ENCODE measurements at places on chromosomes 13 and 19.

- DNase-seq = no peak
These were observed 3.7 kb downstream of the SNRPA start for GRCh38 chr19:40754611-40755247.

DNA sequence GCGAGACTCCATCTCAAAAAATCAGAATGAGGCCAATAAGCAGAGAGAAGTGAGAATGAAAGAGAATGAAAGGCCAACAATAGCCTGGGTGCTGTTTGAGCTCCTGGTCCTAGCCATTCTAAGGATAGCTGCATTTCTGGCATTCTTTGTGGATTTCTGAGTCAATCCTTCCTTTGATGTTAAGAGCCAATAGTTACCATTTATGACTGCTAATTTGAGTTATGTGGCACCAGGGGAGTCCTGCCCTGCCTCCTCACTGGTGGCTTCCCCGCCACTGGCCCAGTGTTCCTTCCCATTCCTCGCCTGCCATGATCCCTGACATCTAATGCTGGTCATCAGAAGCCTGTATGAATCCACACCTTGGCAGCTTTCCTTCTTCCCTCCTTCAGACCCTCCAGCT lies 991.2 kb downstream of the UQCRFS1 start:
- no peak for DNase-seq

DNA sequence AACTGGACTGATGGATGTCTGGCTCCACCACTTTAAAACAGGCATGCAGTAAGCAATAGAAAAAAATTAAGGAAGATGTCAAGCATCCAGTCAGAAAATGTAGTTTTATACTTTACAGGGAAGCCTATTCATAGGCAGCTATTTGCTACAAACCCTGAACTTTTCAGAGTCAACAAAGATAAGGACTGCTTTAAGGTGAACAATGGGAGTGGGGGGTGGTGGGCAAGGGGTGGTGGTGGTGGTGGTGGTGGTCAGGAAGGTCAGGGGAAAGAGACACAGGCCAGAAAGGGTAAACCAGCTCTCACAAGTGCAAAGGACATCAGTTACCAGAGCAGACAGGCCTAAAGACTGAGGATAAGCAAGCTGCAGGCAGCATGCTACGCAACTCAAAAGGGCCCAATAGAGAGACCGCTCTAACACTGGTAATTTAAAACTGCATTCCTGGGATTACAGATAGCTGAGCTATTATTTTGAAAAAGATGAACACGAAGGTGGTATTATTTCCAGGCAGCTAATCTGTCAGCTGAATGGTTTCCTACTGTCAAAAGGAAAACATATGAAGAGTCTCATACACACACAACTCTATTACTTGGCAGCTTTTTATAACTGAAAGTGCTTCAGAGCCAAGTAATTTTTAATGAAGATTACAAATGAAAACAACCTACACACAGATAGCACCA lies 14.8 kb downstream of the BRD4 start:
- no peak for DNase-seq

- no peak for DNase-seq
These were observed 2321.8 kb upstream of the PCDH20 start for GRCh38 chr13:63737418-63737817.

DNA sequence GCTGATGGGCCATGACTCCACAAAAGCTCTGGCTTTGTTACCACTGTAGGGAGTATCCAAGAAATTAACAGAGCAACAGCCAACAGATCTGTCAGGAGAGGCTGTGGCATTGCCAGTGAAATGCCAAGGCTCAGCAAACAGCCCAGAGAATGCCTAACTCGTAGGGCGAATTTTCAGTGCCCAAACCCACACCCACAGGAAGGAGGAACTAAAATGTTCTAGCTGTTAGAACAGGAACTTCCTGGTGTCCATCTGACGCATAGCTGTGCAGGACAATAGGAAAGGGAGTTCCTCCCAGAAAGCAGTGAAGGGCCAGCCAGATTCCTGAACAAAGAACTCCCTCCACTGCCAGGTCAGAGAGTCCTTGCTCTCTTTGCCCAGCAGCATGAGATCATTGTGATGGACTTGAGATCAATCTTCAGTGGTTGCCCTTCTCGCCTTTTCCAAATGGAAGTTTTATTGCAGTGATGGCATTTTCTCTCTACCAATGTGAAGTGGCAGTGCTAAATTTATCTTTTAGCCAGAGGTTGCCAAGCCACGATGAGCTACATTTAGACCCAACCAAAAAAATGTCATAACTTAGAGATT lies 224.2 kb upstream of the STARD13 start:
- no peak for DNase-seq

DNA sequence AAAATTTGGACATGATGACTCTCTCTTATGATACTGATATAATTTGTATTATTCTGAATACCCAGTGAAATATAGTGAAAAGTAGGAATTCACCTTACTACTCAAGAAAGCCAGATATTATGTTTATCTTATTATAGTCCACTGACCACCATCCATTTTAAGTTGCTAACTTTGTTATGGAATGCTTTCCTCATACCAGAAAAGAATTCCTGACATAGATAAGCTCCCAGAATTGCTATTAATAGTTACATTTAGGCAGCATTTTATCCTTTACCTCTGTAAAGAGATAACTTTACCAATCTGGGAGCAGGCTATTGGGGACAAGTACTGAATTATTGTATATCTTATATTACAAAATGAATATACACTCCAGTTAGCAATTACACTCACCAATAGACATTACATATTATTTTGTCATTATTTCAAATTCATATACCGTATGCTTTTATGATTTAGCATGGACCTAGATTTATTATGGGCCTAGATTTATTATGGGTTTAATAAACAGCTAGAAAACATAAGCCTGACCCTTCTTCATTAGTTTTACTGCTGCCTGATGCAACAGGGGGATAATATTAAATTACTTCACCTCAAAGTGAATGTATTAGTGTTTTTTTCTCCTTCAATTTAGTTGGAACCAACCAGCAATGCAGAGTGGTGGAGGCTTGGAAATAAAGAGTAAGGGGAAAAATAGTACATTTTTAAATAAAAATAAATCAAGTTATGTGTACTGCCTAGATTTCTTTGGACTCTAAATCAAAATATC lies 1886.1 kb downstream of the PCDH9 start:
- DNase-seq = no peak

DNA sequence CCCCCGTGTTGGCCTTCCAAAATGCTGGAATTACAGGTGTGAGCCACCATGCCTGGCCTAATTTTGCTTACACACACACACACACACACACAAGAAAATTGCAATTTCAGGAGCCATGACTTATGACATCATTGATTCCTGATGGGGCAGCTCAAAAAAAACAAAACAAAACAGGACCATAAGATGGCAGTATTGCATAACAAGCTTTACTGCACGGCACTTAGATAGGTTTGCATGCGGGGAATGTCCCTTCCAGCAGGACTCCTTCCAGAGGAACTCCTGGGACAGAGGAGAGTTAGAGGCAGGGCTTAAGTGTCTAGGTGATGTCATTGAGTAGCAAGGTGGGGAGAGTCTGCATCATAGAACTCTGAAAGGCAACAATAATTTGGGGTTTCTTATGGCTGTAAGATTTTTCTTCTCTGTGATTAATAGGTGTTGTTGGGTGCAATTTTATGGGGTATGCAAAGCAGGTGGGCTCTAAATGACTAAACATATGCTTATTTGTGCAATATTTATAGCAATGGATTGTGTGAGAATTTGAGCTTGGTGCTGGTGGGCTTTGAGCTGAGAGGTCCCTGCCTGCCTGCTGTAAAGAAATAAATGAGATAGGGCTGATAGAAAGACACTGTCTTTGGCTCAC lies 9.0 kb upstream of the ACSBG2 start:
- no peak for DNase-seq

DNA sequence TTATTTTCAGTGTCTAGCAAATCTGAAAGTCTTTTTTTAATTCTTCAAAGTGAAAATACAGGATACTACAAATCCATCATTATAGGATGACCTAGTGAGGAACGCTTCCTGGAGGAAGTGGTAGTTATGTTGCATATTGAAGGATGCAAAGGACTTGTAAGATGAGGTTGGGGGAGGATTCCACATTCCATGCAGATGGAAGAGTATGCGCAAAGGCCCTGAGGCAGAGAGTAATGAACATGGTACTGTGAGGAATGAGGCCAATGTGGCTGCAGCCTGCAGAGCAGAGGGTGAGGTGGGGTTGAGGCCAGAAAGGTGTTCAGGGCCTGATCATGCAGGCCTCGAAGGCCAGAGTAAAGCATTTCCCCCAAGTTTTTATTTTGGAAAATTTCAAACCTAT lies 202.8 kb downstream of the MTUS2 start:
- no peak for DNase-seq

GRCh38 chr13:96141032-96141431 lies 51.1 kb downstream of the HS6ST3 start:
- no peak for DNase-seq

DNA sequence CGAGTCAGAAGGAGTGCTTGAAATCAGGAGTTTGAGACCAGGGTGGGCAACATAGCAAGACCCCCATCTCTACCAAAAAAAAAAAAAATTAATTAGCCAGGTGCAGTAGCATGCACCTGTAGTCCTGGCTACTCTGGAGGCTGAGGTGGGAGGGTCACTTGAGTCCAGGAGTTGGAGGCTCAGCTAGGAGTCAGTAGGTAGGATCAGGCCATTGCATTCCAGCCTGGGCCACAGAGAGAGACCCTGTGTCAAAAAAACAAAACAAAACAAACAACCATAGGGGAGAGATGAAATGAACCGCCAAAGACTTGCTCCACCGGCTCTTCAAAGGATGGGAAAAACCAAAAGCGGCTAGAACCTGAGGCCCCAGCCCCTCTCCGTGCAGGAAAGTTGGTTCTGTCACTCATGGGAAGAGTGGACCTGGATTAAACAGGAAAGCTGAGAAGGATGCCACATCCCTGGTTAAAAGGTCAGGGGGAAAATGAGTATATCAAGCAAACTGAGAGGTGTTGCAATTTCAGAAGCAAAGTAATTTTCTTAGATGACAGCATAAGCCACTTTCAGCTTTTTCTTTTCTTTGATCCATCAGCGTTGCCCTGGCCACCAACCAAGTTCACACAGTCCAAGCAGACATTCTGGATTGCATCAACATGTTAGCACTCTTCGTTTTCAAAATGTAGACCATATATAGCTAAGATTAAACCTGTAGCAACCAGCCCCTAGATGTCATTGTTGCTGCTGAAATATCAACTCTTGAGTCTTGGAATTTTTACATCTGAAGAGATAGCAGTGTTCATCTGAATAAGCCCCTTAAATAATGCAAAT lies 8.9 kb upstream of the ZNF507 start:
- no peak for DNase-seq

DNA sequence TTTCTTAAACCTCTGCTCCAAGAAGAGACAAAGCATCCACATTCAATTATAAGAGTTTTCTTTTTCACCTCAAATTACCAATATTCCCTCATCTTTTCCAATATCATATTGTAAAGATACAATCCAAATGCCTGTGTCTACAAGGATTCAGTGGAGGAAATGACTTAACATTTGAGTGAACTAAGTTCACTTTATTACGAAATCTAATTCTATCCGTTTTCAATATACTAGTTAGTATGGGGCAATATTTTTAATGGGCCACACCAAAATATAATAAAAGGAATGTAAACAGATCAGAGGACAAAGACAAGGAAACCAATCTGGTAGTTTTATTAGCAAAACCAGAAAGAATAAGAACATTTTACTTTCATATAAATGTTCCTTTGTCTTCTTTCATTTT lies 136.0 kb downstream of the DCLK1 start:
- DNase-seq = no peak

GRCh38 chr13:35865341-35866240 lies 265.6 kb downstream of the DCLK1 start:
- no peak for DNase-seq

DNA sequence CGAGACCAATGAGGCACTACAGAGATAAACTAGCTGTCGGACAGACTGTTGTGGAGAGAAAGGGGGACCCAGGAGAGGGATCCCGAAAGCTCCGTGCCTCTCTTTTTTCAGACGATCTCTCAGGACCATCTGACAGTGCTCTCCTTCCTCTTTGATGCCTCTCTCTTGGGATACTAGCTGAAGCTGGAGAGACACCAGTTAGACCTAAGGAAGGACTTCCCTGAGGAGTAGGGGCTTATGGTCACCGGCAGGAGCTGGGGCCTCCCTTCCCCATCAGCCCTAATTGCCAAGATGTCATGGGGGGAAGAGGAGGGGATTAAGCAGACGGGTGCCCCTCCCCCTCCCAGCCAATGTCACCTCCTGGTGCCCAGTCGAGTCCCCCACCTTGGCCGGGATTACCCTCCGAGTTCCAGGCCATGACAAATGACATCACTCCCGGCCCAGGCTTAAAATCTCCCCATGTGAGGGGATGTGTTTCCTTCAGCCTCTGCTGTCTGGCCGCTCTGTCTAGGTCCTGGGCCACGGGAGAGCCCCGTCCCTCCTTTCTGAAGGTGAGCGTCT lies at the start of gene CRX:
CRX (plus strand) TSS at position 478 of the 561 bp plus-strand sequence. CDS start 12,507 bp downstream, outside the sequence.
- DNase-seq = no peak

DNA sequence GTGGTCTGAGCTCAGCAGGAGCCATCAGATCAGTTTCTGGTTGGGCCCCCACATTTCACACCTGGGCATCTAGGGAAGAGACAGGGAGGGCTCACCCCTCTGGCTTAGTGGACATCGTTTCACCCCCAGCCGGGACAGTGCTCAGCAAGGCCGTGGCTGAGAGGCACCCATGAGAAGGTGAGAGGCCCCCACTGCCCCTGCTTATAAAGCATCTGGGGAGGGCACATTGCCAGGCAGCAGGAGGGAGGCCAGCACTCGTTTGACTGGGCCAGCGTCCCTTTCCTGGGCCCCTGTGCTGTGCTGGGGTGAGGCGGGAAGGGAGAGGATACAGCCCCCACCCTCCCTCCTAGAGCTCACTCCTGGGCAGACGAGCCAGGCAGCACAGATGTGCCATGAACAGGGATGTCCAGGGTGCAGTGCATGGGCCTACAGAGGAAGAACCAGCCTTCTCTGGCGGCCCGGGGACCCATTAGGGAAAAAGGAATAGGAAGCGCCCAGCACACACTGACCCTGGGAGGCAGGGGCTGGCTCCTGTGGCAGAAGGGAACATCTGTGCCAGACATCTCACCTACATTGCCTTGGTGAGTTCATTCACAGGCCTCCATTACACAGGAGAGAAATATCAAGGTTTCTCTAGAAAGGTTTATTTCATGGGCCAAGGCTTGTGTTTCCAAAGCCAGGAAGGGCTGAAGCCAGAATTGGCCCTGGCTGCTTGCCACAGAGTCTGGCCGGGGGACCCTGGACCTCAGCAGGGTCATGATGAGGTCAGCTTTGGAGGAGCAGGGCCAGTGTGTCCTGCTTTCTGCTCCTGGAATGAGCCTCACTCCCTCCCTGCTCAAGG lies 7.7 kb downstream of the AP1M1 start:
- DNase-seq = no peak

- no peak for DNase-seq
These were observed 8.1 kb upstream of the SEMA6B start for GRCh38 chr19:4567584-4568071.
